ENCODE measurements at places on chromosomes 3 and 15. TPM values are rescaled to one million over a fixed set of nuclear protein-coding genes. Genes with fewer than 3 reads are reported as not detected.

- DNase-seq = no peak
Measured at GRCh38 chr15:52284164-52284563, 11.4 kb downstream of the MYO5C start.

DNA sequence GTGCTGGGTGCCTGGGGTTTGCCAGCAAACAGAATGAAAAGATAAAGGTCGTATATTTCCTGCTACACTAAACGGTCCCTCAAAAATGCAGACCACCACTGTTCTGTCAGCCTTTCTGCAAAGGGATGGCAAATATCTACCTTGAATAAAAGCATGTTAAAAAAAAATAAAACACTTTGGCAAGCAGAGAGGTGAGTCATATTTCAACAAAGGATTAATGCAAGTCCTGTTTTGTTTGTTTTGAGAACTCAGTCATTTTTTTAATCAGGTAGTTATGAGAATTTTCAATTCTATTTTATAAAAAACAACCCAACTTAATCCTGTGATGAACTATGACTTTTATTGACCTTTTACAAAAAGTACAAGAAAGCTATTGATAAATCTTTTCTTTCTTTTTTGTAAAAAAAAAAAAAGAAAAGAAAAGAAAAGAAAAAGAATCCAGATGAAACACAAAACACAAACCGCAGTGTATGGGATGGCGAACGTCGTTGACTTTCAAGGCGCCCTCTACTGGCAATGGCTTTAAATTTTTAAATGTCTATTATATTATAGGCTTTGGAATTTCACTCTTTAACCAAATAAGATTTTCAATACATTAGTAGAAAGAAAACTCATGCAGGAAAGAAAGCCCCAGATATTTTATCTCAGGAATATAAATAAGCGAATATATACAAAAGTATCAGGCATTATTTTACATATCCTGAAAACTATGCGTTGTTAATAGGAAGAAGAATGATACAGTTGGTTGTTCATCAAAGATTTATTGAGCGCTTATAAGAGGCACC is 87.8 kb downstream of the NCEH1 start:
- DNase-seq = no peak

DNA sequence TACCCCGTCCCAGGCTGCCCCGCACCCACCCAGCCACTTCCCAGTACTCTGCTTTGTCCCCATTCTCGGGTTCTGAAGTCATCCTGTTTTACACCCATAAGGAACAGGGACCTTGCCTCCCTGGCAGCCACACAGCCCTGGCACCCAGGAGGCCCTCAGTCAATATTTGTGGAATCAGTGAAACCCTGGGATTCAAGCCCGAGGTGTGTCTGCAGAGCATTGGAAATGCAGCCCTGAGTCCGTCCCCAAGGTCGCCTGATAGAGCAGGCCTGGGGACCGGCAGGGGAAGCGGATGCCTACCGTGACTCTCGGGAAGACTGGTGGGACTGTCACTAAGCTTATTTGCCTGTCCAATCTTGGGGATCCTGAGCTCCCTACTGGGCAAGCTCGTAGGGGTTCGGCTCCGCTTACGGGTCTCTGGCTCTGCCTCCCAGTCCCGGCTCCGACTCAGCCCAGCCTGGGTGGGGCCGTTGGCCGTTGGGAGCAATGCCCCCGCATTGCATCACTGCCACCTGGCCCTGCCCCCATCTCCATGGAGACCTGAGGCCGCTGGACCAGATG is 64.4 kb upstream of the TAMM41 start:
- no peak for DNase-seq

DNA sequence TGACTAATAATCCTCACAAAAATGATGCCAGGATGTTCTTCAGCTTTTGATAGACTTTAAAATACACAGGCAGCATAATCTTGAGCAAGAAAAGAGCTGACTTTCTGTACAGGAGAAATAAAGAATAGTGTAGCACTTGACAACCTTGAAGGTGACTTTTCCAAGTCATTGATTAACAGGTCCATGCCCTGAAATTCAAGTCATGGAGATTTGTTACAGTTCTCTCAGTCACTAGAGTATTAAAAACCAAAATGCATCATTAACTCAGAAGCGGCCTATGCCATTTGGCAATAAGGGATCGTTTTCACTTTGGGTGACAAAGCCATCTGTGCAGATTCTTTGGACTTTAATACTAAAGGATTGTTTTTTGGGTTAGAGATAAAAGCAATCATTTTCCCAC is 692.7 kb upstream of the SGO1 start:
- no peak for DNase-seq

DNA sequence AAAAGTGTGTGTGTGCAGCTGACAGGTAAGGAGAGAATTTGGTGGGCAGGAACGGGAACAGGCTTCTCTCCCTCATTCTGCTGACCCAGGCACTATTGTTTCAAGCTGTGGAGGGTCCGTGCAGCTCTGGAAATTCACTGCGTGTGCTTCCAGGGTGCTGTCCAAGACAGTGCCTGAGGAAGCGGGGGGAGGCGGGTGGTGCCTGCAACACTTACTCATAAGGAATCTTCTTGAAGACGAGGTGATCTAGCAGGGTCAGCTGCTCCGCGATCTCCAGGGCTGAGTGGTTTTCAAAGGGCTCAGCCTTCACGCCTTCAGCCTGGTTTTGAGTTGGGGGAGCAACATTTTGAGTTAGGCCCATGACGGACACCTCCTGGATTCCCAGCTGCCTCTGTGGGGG is 46.6 kb upstream of the CTSH start:
- DNase-seq = no peak

DNA sequence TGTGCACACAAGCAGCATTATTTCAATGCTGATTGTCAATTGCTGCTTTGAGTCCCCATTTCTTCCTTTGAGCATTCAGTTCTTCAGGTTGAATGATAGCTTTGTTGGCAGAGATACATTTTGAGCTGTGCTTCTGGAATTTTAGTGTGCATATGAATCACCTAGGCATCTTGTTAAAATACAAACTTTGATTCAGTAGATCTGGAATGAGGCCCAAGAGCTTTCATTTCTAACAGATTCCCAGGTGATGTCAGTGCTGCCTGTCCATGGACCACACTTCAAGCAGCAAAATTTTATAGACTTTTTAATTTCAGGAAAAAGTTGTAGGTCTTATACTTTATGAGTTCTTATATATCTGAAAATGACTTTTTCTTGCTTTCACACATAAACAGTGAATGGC is 131.1 kb downstream of the ADAMTSL3 start:
- DNase-seq = no peak

Gene BFSP2
- total RNA-seq = not detected

Gene CHST14
- 13.5 TPM for total RNA-seq

Gene ELL3
- 5.6 TPM for total RNA-seq

Gene CPNE4
- total RNA-seq = 0.18 TPM

Gene TSEN2
- total RNA-seq = 22.2 TPM

Gene GRK7
- total RNA-seq = not detected
